Neuronal stem cell (in vitro differentiated cells): ENCODE measurements at places on chromosomes 3 and 15.

DNA sequence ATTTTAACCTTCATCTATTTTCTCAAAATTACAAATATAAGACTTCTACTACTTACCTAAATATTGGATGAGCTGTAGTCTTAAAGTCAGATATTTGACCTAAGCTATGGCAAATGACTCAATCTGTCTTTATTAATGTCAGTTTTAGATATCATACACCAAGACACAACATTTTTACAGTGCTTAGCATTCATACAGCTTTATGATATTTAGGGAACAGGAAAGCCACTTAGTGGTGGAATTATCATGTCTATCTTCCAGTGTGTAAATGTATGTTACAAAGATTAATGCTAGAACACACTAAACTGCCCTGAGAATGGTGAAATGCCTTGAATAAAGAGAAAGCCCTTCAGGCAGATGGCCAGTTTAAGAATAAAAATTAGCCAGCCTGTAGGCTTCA is 135.0 kb downstream of the SPATA16 start:
- H3K4me3 ChIP-seq, result no peak overlapping the region
- H3K27me3 ChIP-seq, result no peaks in the 10 kb centered on the region
- H3K4me1 ChIP-seq, result no peaks in the 10 kb centered on the region
- no peak overlapping the region for H3K27ac ChIP-seq
- DNase-seq, result no peak

DNA sequence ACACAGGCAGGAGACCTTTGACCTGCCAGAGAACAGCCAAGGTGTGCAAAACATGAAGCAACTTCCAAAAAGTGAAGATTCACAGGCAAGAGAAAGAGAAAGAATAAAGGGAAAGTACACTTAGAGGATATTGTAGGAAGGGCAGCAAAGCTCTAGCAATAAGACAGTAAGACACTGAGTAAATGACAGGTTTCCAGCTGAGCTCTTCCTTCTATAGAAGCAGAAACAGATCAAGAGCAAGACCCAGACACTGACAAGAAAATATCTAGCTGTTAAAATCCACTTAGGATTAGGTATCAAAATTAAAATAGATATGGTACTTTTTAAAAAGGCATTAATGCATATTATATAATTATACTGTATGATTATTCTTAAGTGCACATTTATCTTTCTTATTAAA is 333.4 kb downstream of the RAP2B start:
- H3K27ac ChIP-seq, result no peak overlapping the region
- H3K4me3 ChIP-seq, result no peak overlapping the region
- DNase-seq, result no peak
- H3K4me1 ChIP-seq, result no peaks in the 10 kb centered on the region
- no peaks in the 10 kb centered on the region for H3K27me3 ChIP-seq
- no peaks in the 10 kb centered on the region for H3K36me3 ChIP-seq

GRCh38 chr3:193963808-193964516 is 172.0 kb upstream of the HES1 start:
- H3K4me3 ChIP-seq, result no peak overlapping the region
- peaks cover 9% of the 10 kb centered on the region for H3K4me1 ChIP-seq
- H3K27me3 ChIP-seq, result peaks cover 1% of the 10 kb centered on the region
- DNase-seq, result no peak
- no peaks in the 10 kb centered on the region for H3K36me3 ChIP-seq

DNA sequence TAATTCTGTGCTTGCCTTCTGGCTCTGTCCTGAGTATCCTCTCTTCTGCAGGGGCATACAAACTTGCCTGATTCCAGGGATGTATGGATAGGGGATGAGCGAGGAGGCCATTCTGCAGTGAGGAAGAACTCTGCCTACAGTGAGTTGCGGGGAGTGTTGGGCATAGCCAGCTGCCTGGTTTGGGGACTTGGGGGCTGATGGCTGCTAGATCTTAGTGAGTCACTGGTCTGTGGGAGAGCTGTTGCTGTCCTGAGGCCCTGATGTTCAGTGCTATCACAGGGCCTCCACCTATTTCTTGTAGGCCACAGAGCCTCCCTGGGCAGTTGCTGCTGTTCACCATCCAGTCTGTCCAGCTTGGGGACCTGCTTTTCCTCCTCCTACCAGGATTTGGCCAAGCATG is 20.3 kb downstream of the CDAN1 start:
- peaks cover 5% of the 10 kb centered on the region for H3K36me3 ChIP-seq
- H3K27ac ChIP-seq, result no peak overlapping the region
- H3K4me3 ChIP-seq, result no peak overlapping the region
- H3K27me3 ChIP-seq, result no peaks in the 10 kb centered on the region
- DNase-seq, result no peak

DNA sequence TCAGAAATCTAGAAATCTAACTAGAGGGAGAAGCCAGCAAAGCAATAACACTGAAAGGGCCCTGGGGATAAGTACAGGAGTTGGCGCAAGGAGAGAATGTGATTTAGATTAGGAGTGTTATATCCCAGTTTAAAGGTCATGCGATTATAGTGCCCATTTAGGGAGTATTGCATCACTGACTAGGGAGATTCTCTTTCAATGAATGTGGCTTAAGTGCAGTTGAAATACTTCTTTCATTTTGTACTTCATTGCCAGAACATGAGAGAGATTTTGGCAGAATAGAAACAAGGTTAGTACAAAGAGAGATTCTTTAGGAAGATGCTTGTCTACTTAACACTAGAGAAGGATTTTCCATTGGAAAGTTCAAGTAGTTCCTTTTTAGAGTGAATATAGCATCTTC is 13.9 kb downstream of the ROBO2 start:
- no peak for DNase-seq
- H3K27ac ChIP-seq, result no peak overlapping the region
- no peaks in the 10 kb centered on the region for H3K36me3 ChIP-seq
- peaks cover 25% of the 10 kb centered on the region for H3K4me1 ChIP-seq
- no peaks in the 10 kb centered on the region for H3K27me3 ChIP-seq
- H3K4me3 ChIP-seq, result no peak overlapping the region

DNA sequence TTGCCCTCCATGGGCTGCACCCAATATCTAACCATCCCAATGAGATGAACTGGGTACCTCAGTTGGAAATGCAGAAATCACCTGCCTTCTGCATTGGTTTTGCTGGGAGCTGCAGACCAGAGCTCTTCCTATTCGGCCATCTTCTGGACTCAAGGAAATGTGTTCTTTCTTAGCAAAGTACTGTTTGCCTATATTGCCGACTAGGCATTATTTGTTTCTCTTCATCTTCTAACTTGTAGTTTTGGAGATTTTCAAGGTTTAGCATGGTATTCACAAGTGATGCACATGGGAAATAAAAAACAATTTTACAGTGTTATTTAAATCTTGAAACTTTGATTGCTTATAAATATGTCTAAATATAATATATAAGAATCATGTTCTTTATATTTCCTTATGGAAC is 377.8 kb upstream of the POU1F1 start:
- H3K27me3 ChIP-seq, result no peaks in the 10 kb centered on the region
- no peaks in the 10 kb centered on the region for H3K4me1 ChIP-seq
- DNase-seq, result no peak
- no peaks in the 10 kb centered on the region for H3K36me3 ChIP-seq

DNA sequence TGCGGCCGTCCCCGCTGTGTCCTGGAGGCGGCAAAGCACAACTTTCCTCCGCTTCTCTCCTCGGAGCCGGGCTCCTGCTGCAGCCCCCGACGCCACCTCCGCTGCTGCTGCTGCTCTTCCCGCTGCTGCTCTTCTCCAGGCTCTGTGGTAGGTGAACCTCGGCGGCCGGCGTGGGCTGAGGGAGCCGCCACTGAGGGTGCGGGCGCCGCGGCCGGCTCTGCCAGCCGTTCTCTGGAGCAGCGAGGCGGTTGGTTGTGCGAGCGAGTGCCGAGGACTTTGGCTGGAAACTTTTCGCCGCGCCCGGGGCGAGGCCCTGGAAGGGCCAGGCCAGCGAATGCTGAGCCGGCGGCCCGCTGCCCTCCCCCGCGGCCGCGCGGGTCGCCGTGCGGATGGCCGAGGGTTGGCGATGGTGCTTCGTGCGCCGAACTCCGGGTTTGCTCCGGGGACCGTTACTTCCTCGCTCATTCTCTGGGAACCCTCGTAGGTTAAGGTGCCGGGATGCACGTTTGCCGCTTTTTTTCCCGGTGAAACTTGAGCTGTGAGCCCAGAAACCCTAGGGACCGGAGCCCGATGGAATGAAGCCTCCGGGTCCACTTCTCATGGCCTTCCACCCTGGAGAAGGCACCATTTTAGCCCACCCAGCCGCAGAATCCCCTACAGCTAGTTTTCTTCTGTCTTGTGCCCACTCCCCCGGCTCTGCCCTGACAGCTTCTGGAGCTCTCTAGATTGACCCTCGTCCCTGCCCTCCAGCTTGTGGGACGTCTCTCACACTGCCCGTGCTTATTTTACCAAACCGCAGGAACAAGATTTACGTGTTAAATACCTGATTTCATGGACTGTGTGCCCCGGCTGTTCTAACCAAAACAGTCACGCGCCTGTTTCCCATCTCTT is 660 bp downstream of the NECTIN3 start:
- DNase-seq, result no peak
- no peaks in the 10 kb centered on the region for H3K36me3 ChIP-seq
- peak overlapping the region; percentile 94 for H3K27ac ChIP-seq

- H3K36me3 ChIP-seq, result no peaks in the 10 kb centered on the region
- H3K27ac ChIP-seq, result no peak overlapping the region
- no peaks in the 10 kb centered on the region for H3K27me3 ChIP-seq
- DNase-seq, result no peak
These were observed 241.2 kb upstream of the LRRC3B start for GRCh38 chr3:26381411-26381810.

DNA sequence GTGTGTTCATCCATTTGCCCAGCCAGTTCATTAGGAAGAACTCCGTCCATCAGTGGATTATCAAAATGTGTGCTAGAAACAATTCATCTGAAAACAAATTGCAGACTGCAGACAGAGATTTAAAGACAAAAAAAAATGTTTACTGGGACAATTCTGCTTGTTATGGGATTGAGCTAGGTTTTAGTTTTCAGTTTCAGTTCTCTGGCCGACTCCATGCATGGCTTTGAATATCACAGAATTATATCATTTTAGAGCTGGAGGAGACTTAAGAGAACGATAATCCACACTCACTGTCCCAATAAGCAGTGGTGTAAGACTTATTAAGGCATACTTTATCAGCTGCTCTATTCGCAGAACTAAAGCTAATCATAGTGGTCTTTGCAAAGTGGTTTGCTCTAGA is 51.1 kb downstream of the TFG start:
- peaks cover 6% of the 10 kb centered on the region for H3K4me1 ChIP-seq
- no peak overlapping the region for H3K27ac ChIP-seq
- no peaks in the 10 kb centered on the region for H3K27me3 ChIP-seq
- no peak for DNase-seq

- H3K4me1 ChIP-seq, result no peaks in the 10 kb centered on the region
- H3K27ac ChIP-seq, result no peak overlapping the region
- no peaks in the 10 kb centered on the region for H3K27me3 ChIP-seq
- no peaks in the 10 kb centered on the region for H3K36me3 ChIP-seq
- H3K4me3 ChIP-seq, result no peak overlapping the region
- DNase-seq, result no peak
These were observed 26.8 kb downstream of the LRTM1 start for GRCh38 chr3:54900838-54901591.

DNA sequence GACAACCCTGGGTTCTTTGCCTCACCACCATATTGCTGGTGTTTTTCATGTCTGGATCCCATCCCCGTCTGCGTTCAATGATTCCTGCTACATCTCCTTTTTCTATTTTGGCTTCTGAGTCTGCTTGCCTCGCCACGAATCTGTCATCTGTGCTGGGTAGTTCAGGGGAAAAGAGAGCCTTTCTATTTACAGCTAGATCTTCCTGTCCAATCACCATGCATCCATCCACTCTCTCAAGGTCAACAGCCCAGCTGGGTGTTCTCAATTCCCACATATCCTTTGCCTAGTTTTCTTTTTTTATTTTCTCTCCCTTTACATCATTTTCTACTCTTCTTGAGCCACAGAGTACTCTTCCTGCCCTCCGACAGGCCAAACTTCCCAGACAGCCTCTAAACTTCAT is 104.8 kb upstream of the RAD18 start:
- no peaks in the 10 kb centered on the region for H3K27me3 ChIP-seq
- H3K36me3 ChIP-seq, result peaks cover 43% of the 10 kb centered on the region
- H3K4me1 ChIP-seq, result no peaks in the 10 kb centered on the region
- H3K4me3 ChIP-seq, result no peak overlapping the region
- H3K27ac ChIP-seq, result no peak overlapping the region
- DNase-seq, result no peak

- H3K27me3 ChIP-seq, result no peaks in the 10 kb centered on the region
- H3K4me3 ChIP-seq, result no peak overlapping the region
- H3K27ac ChIP-seq, result no peak overlapping the region
- H3K4me1 ChIP-seq, result no peaks in the 10 kb centered on the region
These were observed 109.9 kb downstream of the PDCD6IP start for GRCh38 chr3:33908250-33908851.

GRCh38 chr3:73418681-73419080 is 206.1 kb downstream of the PDZRN3 start:
- no peak for DNase-seq
- no peak overlapping the region for H3K27ac ChIP-seq
- peaks cover 7% of the 10 kb centered on the region for H3K4me1 ChIP-seq
- no peaks in the 10 kb centered on the region for H3K36me3 ChIP-seq

- no peak overlapping the region for H3K27ac ChIP-seq
- H3K4me1 ChIP-seq, result no peaks in the 10 kb centered on the region
- no peak for DNase-seq
- no peaks in the 10 kb centered on the region for H3K36me3 ChIP-seq
- H3K27me3 ChIP-seq, result no peaks in the 10 kb centered on the region
- no peak overlapping the region for H3K4me3 ChIP-seq
These were observed 48.9 kb upstream of the AMOTL2 start for GRCh38 chr3:134423153-134423552.

GRCh38 chr3:29410660-29411405 is 130.0 kb downstream of the RBMS3 start:
- no peaks in the 10 kb centered on the region for H3K4me1 ChIP-seq
- no peak overlapping the region for H3K4me3 ChIP-seq
- no peaks in the 10 kb centered on the region for H3K36me3 ChIP-seq
- no peak overlapping the region for H3K27ac ChIP-seq

- no peak for DNase-seq
- no peak overlapping the region for H3K27ac ChIP-seq
- H3K27me3 ChIP-seq, result no peaks in the 10 kb centered on the region
These were observed 6.7 kb upstream of the RNF13 start for GRCh38 chr3:149806171-149806778.

DNA sequence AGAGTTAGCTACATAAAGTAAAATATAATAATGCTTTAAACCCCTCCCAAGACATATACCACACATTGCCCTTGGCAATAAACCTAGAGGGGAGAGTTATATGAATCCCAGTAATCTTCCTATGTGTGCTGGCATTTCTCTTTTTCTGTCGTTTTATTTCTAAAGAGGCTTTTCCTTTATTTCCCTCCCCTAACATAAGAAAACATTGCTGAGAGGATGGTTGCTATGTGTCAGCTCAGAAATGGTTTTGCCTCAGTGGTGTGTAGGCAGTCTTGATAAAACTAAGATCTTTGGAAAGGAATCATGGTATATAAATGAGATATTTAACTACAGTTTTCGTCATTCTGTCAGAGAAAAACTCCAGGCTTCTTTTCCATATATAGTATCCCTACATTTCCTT is 30.0 kb downstream of the CCDC191 start:
- DNase-seq, result no peak
- no peak overlapping the region for H3K4me3 ChIP-seq
- no peaks in the 10 kb centered on the region for H3K36me3 ChIP-seq
